Activated CD4-positive, alpha-beta memory T cell treated with anti-CD3 and anti-CD28 coated beads for 36 hours (primary cell): ENCODE measurements at places on chromosomes 2 and 18. TPM values are rescaled to one million over a fixed set of nuclear protein-coding genes. Genes with fewer than 3 reads are reported as not detected.
A peak's percentile ranks its signal among the peaks of the same experiment; 100 is the strongest.

Gene GKN2
- not detected for total RNA-seq

Gene MYO5B
- total RNA-seq = 0.02 TPM

Gene CRYGC
- total RNA-seq = not detected

Gene TYMS
- total RNA-seq = 281 TPM

Gene CDCA7
- 59.9 TPM for total RNA-seq

Gene GATA6
- 0.10 TPM for total RNA-seq

GRCh38 chr18:35609236-35609635 lies 27.7 kb downstream of the GALNT1 start:
- peaks cover 24% of the 10 kb centered on the region for H3K4me1 ChIP-seq
- H3K4me3 ChIP-seq = no peak overlapping the region
- H3K27me3 ChIP-seq = no peaks in the 10 kb centered on the region
- H3K36me3 ChIP-seq = no peaks in the 10 kb centered on the region
- no peak overlapping the region for H3K27ac ChIP-seq

- no peak overlapping the region for H3K27ac ChIP-seq
- no peak for DNase-seq
- no peak overlapping the region for H3K4me3 ChIP-seq
- peaks cover 12% of the 10 kb centered on the region for H3K4me1 ChIP-seq
- H3K27me3 ChIP-seq = peaks cover 1% of the 10 kb centered on the region
- H3K36me3 ChIP-seq = no peaks in the 10 kb centered on the region
Measured at GRCh38 chr2:97693476-97693875, 19.9 kb upstream of the ZAP70 start.

DNA sequence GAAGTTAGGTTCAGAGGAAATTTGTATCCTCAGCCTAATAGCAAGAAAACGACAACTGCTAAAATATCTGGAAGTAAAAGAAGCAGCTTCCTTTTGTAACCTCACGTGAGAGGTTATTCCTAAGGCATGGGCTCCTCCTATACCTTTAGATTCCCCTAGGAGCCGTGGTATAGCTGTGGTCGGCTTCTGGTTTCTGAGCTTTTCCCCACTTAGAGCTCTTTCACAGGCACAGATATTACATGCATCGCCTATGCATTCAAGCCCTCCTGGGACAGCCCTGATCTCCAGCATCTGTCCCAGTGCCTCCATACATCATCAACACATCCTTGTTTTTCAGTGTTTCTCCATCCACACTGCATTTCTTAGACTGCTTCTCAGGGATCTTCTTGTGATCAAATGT lies 289.0 kb downstream of the ALPK2 start:
- no peaks in the 10 kb centered on the region for H3K4me1 ChIP-seq
- H3K4me3 ChIP-seq = no peak overlapping the region
- H3K36me3 ChIP-seq = no peaks in the 10 kb centered on the region
- no peak for DNase-seq
- H3K27ac ChIP-seq = no peak overlapping the region

DNA sequence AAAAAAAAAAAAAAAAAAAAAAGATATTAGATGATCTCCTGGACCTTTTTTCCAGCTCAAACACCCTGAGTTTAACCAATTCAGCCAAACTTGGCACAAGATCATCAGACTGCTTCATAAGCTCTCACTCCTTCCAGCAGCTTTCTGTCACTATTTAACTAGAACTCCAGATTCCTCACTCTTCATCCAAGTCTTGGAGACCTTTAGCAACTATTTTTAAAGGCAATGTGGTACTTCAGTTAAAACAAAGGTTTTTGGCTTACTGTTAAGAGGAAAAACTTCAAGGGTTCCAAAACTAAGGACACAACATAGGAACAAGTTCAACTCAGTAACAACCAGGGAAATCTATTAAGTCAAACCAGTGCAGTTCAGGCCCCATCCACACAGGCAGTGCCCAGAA lies 23.2 kb downstream of the LAMA1 start:
- no peak overlapping the region for H3K27ac ChIP-seq
- no peak overlapping the region for H3K4me3 ChIP-seq
- H3K4me1 ChIP-seq = no peaks in the 10 kb centered on the region

DNA sequence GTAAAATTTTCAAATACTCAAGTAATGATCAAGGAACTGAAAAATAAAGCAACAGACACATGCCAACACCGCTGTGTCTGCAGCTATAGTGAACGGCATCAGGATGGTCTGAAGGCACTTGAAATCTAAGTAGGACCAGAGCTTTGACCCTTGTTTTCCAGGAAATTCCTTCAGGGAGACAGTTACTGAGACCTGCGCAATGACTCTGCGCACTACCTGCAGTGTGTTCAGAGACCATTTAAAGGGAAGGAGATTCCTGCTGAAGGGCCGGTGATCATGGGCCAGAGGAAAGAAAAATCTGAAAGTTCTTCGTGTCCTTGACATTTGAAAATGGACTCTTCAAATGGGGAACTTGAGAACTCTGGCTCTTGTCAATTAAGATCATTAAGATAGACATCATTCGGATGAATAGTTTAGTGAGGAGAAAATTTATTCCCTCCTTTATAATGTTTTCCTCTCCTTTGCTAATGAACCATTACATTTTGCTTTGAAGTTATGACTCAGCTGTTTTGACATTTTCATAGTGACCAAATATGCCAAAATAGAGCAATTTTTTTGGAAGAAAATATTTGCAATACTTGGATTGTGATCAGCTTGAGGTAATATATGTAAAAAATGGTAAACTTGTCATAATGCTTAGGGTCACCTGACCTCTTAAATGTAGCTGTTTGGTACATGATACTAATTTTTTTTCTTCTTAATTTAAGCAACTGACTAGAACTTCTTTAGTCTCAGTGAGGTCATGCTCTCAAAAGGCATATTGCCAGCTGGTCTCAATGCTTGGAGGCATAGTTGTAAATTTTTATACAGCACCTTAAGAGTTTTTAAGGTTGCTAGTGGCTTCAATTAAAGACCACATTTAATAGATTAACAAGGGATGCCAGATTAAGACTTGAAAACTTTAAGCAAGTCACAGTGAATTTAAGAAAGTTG lies 329.3 kb downstream of the ARHGAP15 start:
- no peak for DNase-seq
- H3K36me3 ChIP-seq = peaks cover 21% of the 10 kb centered on the region
- peaks cover 14% of the 10 kb centered on the region for H3K4me1 ChIP-seq
- H3K4me3 ChIP-seq = no peak overlapping the region
- no peak overlapping the region for H3K27ac ChIP-seq

DNA sequence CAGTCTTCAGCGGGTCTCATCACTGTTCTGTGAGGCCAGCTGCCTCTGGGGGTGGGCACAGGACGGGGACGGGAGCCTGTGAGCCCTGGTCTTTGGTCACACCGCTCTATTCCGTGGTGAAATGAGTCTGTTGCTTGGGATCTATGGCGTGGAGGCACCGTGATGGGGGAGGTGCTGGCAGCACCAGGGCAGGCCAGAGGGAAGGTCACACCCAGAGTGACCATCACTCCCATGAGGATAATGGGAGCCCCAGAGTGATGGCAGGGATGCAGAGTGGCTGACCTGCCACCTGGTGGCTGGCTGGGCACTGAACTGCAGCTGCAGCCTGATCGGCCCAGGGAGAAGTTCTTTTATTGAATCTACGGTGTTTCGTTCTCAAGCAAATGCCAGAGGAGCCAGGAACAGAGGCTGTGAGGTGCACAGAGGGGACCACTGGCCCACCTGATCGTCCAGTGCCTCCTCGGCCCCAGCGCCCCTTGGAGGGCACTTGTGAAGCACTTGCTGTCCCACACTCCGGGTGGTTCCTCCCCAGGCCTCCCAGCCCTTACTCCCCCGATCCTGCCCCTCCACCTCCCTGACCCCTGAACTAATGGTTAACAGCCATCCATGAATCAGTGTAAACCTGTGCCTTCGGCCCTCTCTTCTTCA lies 17.9 kb downstream of the KCNIP3 start:
- peaks cover 3% of the 10 kb centered on the region for H3K27me3 ChIP-seq
- H3K4me3 ChIP-seq = no peak overlapping the region
- DNase-seq = no peak
- H3K27ac ChIP-seq = no peak overlapping the region
- no peaks in the 10 kb centered on the region for H3K4me1 ChIP-seq

GRCh38 chr2:10124538-10125045 lies 2.1 kb downstream of the RRM2 start:
- H3K4me3 ChIP-seq = peak overlapping the region; percentile 97
- peaks cover 74% of the 10 kb centered on the region for H3K36me3 ChIP-seq
- DNase-seq = no peak
- peaks cover 3% of the 10 kb centered on the region for H3K27me3 ChIP-seq

DNA sequence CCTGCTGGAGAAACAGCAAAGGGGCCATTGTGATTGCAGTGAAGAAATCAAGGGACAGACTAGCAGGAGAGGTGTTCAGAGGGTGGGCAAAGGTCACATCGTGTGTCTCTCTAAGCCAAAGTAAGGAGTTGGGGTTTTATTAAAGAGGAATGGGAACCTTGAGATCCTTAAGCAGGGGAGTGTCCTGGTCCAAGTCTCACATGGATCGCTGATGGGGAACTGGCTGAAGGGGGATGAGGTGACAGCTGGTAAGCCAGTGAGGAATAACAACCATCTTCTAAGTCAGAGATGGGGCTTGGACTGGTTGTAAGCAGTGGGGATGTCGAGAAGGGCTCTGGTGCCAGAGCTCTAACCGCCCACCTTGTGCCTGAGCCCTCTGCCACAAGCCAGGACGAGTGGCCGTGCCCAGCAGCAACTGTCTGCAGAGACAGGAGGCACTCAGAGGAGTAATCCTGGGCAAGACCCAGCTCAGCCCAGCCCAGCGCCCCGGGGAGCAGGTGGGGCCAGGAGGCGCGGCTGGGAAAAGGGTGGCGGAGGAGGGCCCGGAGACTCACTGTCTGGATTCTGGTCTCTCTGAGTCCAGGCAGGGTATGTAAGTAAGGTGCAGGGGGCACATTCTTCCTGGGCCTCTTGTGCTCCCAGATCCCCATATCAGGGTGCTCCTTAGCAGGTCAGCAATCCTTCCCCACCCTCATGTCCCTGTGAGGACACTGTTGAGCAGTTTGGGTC lies 13.7 kb downstream of the WNT10A start:
- H3K27ac ChIP-seq = peak overlapping the region; percentile 88
- H3K27me3 ChIP-seq = peaks cover 5% of the 10 kb centered on the region
- peaks cover 62% of the 10 kb centered on the region for H3K4me1 ChIP-seq
- no peaks in the 10 kb centered on the region for H3K36me3 ChIP-seq
- H3K4me3 ChIP-seq = peak overlapping the region; percentile 77

DNA sequence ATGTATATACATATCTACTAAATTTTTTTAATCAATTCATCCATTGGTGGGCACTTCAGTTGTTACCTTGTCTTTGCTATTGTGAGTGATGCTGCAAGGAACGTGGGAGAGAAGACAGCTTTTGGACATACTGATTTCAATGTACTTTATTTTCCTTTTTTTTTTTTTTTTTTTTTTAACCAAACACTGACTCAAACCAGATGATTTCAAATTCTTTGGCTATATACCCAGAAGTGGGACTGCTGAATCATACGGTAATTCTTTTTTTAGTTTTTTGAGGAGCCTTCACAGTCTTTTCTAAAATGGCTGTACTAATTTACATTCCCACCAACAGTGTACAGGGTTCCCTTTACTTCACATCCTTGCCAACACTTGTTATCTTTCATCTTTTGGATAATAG lies 204.7 kb downstream of the INSIG2 start:
- H3K4me3 ChIP-seq = no peak overlapping the region
- no peak for DNase-seq
- H3K27me3 ChIP-seq = peaks cover 25% of the 10 kb centered on the region
- H3K4me1 ChIP-seq = no peaks in the 10 kb centered on the region
- no peaks in the 10 kb centered on the region for H3K36me3 ChIP-seq

GRCh38 chr18:5455674-5456073 lies 88.1 kb downstream of the EPB41L3 start:
- no peak overlapping the region for H3K4me3 ChIP-seq
- no peaks in the 10 kb centered on the region for H3K36me3 ChIP-seq
- no peak overlapping the region for H3K27ac ChIP-seq
- no peaks in the 10 kb centered on the region for H3K27me3 ChIP-seq
- DNase-seq = no peak
- H3K4me1 ChIP-seq = peaks cover 2% of the 10 kb centered on the region

GRCh38 chr2:211435331-211435730 lies 878.9 kb downstream of the CPS1 start:
- H3K27me3 ChIP-seq = no peaks in the 10 kb centered on the region
- DNase-seq = no peak
- H3K4me3 ChIP-seq = no peak overlapping the region

- peak overlapping the region; percentile 95 for H3K4me3 ChIP-seq
- peaks cover 3% of the 10 kb centered on the region for H3K27me3 ChIP-seq
- no peaks in the 10 kb centered on the region for H3K36me3 ChIP-seq
Measured at GRCh38 chr2:24045511-24046508, 1.4 kb downstream of the WDCP start.

DNA sequence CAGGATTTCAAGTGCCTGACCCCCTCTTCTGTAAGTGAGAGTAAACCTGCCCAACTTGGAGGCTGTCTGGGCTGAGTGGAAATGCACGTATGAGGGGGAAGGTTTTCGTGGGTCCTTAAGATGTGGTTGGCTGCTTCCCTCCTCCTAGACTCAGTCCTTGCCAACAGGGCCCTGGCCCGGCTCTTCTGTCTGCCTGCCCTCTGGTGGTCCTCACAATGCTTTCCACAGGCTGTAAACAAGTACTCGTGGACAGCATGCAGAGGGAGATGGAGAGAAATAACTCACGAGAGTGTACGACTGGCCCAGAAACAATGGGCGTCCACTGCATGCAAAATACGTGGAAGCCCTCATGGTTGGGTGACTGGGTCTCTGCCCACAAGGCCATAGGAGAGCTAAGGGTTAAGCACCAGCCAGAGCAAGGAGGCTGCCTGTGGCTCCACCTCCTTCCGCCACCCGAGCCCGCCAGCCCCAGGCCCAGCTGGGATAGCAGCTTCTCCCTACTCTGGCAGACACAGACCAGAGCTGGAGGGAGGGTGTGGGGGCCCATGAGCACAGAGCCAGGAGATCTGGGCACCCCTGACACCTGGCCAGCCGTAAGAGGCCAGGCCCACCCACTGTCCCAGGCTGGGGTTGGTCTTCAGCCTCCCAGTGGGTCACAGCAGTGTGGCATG lies 17.0 kb upstream of the ARHGEF4 start:
- H3K4me1 ChIP-seq = peaks cover 14% of the 10 kb centered on the region
- H3K36me3 ChIP-seq = no peaks in the 10 kb centered on the region
- no peak overlapping the region for H3K4me3 ChIP-seq
- DNase-seq = no peak

DNA sequence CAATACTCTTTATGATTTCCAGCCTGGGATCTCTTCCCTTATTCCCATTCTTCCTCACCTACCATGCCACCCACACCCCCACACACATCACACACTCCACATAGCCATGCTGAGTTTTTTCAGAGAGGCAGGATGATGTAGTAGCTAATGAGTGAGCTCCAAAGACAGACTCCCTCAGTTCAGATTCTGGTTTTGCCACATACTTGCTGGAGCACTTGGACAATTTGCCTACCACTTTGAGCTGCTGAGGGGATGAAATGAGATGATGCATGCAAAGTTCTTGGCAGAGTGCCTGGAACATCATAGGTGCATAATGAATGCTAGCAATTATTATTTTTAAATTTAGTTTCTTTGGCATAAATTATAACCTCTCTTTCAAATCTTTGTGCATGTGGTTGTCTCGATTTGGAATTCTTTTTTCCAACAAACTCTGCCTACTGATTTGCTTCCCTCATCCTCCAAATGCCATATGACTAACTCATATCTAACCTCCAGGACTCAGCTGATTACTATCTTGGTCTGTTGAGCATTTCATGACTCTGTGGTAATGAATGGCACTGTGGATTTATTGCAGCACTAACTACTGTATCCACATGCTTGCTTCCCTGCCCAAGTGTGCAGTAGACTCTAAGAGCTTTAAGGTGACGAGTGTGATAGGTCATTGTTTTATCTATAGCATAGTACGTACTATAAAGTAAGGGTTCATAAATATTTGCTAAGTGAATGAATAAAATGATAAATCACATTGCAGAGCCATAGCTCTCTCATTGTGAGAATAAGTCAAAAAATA lies 99.1 kb downstream of the TACR1 start:
- H3K27ac ChIP-seq = no peak overlapping the region
- H3K27me3 ChIP-seq = no peaks in the 10 kb centered on the region
- DNase-seq = no peak
- H3K36me3 ChIP-seq = peaks cover 3% of the 10 kb centered on the region
- H3K4me3 ChIP-seq = no peak overlapping the region
